ENCODE measurements at places on chromosomes 6 and 20.

DNA sequence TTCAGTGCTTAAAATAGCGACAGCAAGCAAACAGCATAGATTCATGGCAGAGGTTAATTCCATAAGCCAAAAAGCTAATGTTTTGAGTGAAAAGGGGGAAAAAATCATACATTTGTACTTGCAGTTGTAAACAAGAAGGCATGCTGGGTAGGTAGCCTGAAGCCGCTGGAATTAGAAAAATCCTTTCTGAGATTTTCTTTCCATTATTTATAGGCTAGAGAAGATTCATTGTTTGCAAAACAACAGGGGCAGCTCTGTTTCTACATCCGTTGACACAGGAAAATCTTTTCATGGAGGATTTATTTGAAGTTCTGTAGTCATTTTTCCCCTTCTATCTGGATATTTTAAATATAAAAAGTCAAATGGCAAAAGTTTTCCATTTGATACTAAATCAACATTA, 843.9 kb downstream of the QKI start:
- no peaks in the 10 kb centered on the region for H3K27me3 ChIP-seq
- no peak for DNase-seq
- no peak overlapping the region for H3K27ac ChIP-seq
- H3K36me3 ChIP-seq, result no peaks in the 10 kb centered on the region
- no peaks in the 10 kb centered on the region for H3K4me1 ChIP-seq

DNA sequence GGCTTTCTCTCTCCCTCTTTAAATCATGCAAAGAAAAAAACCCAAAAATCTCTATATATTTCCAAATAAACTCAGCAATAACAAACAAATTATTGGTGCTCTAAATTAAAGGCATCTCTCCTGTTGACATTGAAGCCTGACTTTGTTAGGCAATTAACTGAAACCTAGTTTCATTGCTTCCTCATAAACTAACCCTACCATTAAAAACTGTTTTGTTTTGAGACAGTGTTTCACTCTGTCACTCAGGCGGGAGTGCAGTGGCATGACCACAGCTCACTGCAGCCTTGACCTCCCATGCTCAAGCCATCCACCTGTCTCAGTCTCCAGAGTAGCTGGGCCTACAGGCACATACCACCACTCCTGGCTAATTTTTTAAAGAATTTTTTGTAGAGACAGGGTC, 34.9 kb downstream of the PIGU start:
- no peaks in the 10 kb centered on the region for H3K27me3 ChIP-seq
- H3K4me3 ChIP-seq, result no peak overlapping the region
- no peak for DNase-seq
- no peak overlapping the region for H3K27ac ChIP-seq

DNA sequence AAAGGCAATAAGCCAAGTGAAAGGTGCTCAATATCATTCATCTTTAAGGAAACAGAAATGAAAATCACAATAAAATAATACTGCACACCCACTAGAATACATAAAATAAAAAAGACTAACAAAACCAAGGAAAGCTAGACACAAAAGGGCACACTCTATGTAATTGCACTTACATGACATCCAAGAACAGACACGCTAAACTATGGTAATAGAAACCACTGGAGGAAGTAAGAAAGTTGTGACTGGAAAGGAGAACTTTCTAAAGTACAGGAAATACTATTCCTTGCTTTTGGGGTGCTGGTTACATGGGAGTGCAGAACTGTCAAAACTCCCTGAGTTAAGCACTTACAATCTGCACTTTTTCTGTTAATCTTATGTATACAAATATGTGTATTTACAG, 253.7 kb upstream of the RUNX2 start:
- H3K27me3 ChIP-seq, result no peaks in the 10 kb centered on the region
- no peaks in the 10 kb centered on the region for H3K4me1 ChIP-seq

DNA sequence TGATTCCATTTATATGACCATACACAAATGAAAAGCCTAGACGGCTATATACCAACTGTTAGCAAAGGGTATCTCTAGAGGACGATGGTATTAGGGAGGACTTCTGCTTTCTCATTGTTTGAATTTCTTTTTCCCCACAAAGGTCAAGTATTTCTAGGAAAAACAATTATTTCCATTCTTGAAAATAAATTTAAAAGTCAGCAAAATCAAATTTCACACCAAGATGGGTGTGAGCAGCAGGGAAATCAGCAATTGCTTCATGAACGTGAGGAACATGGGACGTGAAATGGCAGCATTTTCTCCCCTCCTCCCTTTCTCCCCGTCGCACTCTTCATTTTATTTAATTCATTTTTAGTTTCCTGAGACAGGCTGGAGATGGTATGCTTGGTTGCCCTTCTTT, 5.2 kb upstream of the ZFAND3 start:
- peaks cover 11% of the 10 kb centered on the region for H3K4me1 ChIP-seq
- no peak for DNase-seq
- no peak overlapping the region for H3K27ac ChIP-seq
- H3K36me3 ChIP-seq, result no peaks in the 10 kb centered on the region

- DNase-seq, result no peak
- H3K27me3 ChIP-seq, result no peaks in the 10 kb centered on the region
- no peak overlapping the region for H3K27ac ChIP-seq
- no peak overlapping the region for H3K4me3 ChIP-seq
- no peaks in the 10 kb centered on the region for H3K36me3 ChIP-seq
Measured at GRCh38 chr6:6293317-6293716, 27.1 kb downstream of the F13A1 start.

DNA sequence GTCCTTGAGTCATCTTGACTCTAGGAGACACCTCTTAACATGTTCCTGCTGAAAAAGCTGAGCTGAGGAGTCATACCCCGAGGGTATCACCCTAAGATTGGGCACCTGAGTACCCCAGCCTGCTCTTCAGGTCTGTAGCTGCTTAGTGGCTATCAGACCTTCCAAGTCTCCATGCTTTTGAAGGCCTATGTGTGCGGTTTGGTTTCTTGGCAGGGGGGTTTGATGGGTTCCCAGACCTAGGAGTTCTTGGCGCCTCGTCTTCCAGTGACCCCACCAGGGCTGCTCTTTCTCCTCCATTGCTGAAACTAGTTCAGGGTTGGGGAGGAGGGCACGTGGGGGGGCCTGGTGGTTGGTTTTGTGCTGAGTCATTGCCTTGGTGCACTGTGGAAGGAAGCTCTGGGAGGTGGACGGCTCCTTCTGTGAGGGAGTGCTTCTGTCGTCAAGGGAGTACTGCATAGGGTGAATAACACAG, 20.1 kb downstream of the IGF2R start:
- no peaks in the 10 kb centered on the region for H3K4me1 ChIP-seq
- DNase-seq, result no peak
- H3K27me3 ChIP-seq, result no peaks in the 10 kb centered on the region
- H3K4me3 ChIP-seq, result no peak overlapping the region
- no peaks in the 10 kb centered on the region for H3K36me3 ChIP-seq

DNA sequence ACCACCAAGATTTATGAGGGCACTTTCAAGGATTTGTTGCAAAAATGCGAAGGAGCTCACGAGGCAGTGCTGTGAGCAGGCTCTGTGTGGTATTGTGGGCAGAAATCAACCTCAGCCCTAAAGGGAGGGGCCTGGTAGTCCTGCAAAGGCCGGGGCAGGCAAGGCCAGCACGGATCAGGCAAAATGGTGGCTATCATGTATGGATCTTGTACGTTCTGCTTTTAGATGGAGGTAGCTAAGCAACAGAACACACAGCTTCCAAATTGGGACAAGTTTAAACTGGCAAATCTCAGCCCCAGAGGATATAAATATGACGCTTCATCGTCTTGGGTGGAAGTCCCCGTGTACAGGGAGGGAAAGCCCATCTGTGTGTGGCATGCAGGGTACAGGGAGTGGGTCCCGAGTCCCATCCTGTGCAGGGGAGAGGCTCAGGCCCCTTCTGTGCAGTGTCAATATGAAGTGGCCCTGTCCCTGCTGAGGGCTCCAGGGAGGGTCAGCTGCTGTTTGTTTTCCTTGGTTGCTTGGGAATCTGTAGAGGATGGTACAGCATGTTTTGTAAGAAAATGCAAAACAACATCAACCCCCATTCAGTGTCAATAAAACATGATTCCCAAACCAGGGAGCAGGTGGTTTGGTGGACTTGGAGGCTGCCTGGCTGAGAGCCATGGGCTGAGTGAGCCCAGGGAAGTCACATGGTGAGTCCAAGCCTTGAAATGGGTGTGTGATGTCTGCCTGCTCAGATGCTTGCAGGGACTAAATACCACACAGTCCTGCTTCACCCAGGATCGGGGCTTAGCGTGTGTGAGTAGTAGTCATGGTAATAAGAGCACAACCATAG, 113.0 kb downstream of the SYCP2 start:
- no peaks in the 10 kb centered on the region for H3K4me1 ChIP-seq
- no peaks in the 10 kb centered on the region for H3K36me3 ChIP-seq

- H3K4me3 ChIP-seq, result no peak overlapping the region
- H3K4me1 ChIP-seq, result no peaks in the 10 kb centered on the region
- no peaks in the 10 kb centered on the region for H3K36me3 ChIP-seq
- no peak for DNase-seq
- H3K27me3 ChIP-seq, result no peaks in the 10 kb centered on the region
- H3K27ac ChIP-seq, result peak overlapping the region; percentile 25
Measured at GRCh38 chr6:8707956-8708772, 272.8 kb upstream of the SLC35B3 start.

- peak within 1 kb of the TSS; percentile 57 for H3K4me3 ChIP-seq
- no peaks in the 10 kb centered on the region for H3K36me3 ChIP-seq
- peak within 1 kb of the TSS; percentile 96 for H3K27ac ChIP-seq
- H3K4me1 ChIP-seq, result peaks cover 5% of the 10 kb centered on the region
Measured at GRCh38 chr20:34955231-34956040, at the start of the genes GSS and MYH7B. TSS of gene GSS (minus strand) at chr20:34955806. CDS start at chr20:34951852, 3,954 bp downstream. TSS of gene MYH7B (plus strand) at chr20:34955868. CDS start at chr20:34978006, 22,138 bp downstream.

DNA sequence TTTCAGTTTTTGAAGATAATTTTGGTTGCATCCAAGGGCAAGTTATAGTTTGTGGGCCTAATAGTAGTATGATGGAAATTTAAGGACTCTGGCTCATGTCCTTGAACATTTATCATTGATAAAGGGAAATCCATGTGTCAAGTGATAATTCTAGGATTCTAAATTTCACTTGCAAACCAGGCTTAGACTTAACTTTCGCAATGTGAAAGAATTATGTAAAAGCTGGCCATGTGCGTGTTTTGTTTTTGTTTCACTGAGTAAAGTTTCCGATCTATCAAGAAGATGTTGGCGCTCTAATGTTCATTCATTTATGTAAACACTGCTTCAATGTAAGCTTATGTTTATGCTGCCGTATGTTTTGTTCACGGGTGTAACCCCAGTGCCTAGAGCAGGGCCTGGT, 302.0 kb downstream of the SOX4 start:
- no peak overlapping the region for H3K27ac ChIP-seq
- no peaks in the 10 kb centered on the region for H3K36me3 ChIP-seq
- no peak overlapping the region for H3K4me3 ChIP-seq
- peaks cover 11% of the 10 kb centered on the region for H3K4me1 ChIP-seq
- H3K27me3 ChIP-seq, result no peaks in the 10 kb centered on the region

GRCh38 chr6:134145786-134146185, 93.4 kb upstream of the SLC2A12 start:
- no peak overlapping the region for H3K4me3 ChIP-seq
- no peaks in the 10 kb centered on the region for H3K27me3 ChIP-seq
- no peaks in the 10 kb centered on the region for H3K4me1 ChIP-seq
- no peaks in the 10 kb centered on the region for H3K36me3 ChIP-seq

GRCh38 chr6:148134592-148134991, 208.0 kb upstream of the SASH1 start:
- no peak for DNase-seq
- no peaks in the 10 kb centered on the region for H3K27me3 ChIP-seq
- H3K36me3 ChIP-seq, result no peaks in the 10 kb centered on the region
- H3K27ac ChIP-seq, result no peak overlapping the region

GRCh38 chr20:8932192-8933165, 136.4 kb upstream of the PLCB4 start:
- no peak for DNase-seq
- H3K4me3 ChIP-seq, result no peak overlapping the region
- no peaks in the 10 kb centered on the region for H3K27me3 ChIP-seq
- no peaks in the 10 kb centered on the region for H3K4me1 ChIP-seq

DNA sequence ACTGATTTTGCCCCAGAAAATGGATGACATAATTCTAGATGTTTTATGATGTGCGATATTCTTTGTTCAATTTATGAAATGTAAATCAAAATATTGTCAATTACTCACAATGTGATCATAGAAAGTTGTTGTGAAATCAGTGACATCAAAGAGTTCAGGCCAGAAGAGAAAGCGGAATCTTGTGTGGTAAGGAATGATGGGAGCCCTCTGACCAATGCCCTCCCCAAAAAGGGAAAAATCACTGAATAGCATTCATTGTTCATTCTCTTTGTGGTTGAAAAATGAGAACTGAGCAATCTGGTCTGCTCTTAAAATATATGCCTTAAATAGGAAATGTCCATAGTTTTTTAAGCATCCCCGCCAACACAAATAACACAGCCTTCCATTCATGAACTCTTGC, 247.1 kb upstream of the GRIK2 start:
- H3K4me3 ChIP-seq, result no peak overlapping the region
- H3K4me1 ChIP-seq, result no peaks in the 10 kb centered on the region
- H3K27ac ChIP-seq, result no peak overlapping the region
- no peaks in the 10 kb centered on the region for H3K27me3 ChIP-seq
- no peaks in the 10 kb centered on the region for H3K36me3 ChIP-seq

DNA sequence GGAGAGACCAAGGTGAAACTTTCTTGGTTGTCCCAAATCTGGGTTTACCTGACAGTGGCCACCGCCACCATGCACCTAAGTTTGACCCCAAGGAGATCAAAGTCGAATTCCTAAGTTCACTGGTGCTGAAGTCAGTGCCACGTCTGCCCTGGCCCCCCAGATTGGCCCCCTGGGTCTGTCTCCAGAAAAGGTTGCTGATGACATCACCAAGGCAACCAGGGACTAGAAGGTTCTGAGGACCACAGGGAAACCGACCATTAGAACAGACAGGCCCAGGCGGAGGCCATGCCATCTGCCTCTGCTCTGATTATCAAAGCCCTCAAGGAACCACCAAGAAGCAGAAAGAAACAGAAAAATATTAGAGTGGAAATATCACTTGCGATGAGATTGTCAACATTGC, 91.2 kb downstream of the DLL1 start:
- H3K36me3 ChIP-seq, result no peaks in the 10 kb centered on the region
- no peaks in the 10 kb centered on the region for H3K27me3 ChIP-seq
- no peaks in the 10 kb centered on the region for H3K4me1 ChIP-seq

GRCh38 chr6:50963952-50964351, 145.3 kb downstream of the TFAP2B start:
- no peak for DNase-seq
- no peaks in the 10 kb centered on the region for H3K4me1 ChIP-seq
- H3K4me3 ChIP-seq, result no peak overlapping the region
- H3K36me3 ChIP-seq, result no peaks in the 10 kb centered on the region
- no peak overlapping the region for H3K27ac ChIP-seq

Data from Caco-2 (cell line).